ENCODE measurements at places on chromosomes 5 and 9.

GRCh38 chr9:136625101-136626065, 37.3 kb upstream of the EGFL7 start:
- no peak for DNase-seq

DNA sequence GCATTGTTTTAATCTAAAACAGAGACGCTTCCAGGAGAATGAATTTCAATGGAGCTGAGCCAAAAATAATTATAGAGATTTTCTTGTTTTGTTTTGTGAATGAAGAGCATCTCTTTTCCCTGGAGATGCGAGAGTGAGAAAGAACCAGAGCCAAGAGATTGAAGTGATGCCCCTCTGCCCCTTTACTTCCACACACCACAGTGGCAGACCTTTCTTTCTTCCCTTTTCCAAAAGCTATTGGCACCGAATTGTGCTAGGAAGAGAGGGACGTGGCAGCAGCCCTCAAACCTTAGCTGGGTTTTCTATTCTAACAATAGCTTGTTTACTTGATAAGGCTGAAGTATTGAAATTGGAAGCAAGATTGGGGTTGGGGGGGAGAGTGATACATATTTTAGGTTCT, 133.0 kb upstream of the TMEM161B start:
- no peak for DNase-seq

- DNase-seq = no peak
These were observed 11.9 kb upstream of the TOMM5 start for GRCh38 chr9:37604296-37604695.

DNA sequence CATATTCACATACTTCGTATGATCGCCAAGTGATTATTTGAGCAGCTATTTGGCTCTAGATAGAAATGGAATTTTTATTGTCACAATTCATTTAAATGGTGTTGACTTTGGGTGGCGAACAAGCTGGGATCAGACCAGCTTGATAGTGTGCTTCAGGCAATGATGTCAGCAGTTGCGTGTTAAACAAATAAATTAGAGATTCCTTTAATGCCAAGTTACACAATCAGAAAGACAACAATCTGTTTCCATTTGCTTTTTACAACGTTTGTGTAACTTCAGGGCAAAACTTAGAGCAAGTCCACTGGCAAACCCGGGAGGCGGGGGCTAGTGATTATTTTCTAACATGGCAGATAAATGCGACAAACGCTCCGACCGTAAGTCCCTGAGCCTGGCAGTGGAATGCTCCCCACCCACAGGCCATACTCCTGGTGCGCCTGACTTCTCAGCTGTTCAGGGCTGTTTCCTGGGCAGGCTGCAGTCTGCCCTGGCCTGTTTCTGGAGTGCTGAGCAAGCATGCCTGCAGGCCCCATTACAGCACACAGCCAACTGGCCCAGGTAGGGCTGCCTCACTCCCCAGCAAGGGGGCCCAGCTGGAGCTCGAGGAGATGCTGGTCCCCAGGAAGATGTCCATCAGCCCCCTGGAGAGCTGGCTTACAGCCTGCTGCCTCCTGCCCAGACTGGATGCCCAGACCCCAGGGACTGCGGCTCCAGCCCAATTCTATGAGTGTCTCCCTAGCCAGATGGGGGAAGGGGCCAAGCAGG, 88.7 kb downstream of the BASP1 start:
- DNase-seq = no peak

DNA sequence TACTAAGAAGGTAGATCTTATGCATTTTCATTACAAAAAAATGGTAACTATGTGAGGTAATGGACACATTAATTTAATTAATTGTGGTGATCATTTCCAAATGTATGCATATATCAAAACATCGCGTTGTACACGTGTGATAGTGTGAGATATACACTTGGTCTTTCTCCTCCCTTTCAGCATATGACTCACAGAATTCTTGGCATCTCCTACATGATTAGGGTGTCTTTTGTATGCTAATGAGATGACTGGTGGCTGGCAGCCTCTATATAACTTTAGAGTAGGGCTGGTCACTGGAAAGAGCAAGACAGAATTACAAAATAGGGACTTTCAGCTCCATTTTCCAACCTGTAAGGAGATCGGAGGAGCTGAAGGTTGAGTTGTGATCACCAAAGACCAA, 1167.6 kb downstream of the CDH12 start:
- DNase-seq = no peak

- DNase-seq = no peak
These were observed 193.6 kb upstream of the SMC2 start for GRCh38 chr9:103900466-103900865.
